ENCODE measurements at places on chromosomes 2 and 18. TPM values are rescaled to one million over a fixed set of nuclear protein-coding genes. Genes with fewer than 3 reads are reported as not detected.

DNA sequence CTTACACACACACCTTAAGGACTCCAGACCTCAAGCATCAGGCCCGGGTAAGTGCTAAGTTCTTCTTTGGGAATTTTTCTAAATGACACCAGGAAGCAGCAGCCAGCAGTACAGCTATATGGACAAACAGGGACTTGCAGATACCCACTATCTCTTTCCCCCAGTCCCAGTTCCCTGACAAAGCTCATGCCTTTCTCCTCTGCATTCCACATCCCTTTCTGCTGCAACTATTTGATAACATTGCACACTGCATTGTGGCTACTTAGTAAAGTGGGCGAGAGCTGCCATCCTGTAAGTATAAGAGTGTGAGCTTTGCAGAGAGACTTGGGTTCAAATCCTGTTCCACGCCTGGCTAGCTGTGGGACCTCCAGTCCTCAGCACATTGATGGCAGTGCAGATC lies 14.0 kb upstream of the CD226 start:
- no peak for DNase-seq
- H3K4me1 ChIP-seq = no peaks in the 10 kb centered on the region
- H3K4me3 ChIP-seq = no peak overlapping the region
- no peaks in the 10 kb centered on the region for H3K27me3 ChIP-seq
- H3K27ac ChIP-seq = no peak overlapping the region

GRCh38 chr2:69538872-69539548 lies 101.8 kb upstream of the NFU1 start:
- no peaks in the 10 kb centered on the region for H3K4me1 ChIP-seq
- no peak overlapping the region for H3K4me3 ChIP-seq
- H3K27me3 ChIP-seq = no peaks in the 10 kb centered on the region
- no peaks in the 10 kb centered on the region for H3K36me3 ChIP-seq
- DNase-seq = no peak

Gene C1GALT1C1L
- total RNA-seq = 3.7 TPM

Gene PUM2
- 51.0 TPM for total RNA-seq

Gene DCC
- not detected for total RNA-seq

- H3K27ac ChIP-seq = no peak overlapping the region
- DNase-seq = no peak
- H3K27me3 ChIP-seq = no peaks in the 10 kb centered on the region
- H3K4me1 ChIP-seq = no peaks in the 10 kb centered on the region
- H3K36me3 ChIP-seq = no peaks in the 10 kb centered on the region
Observed at GRCh38 chr18:30712383-30712782, 330.2 kb downstream of the DSC3 start.

- no peak overlapping the region for H3K27ac ChIP-seq
- no peaks in the 10 kb centered on the region for H3K4me1 ChIP-seq
- DNase-seq = no peak
- no peaks in the 10 kb centered on the region for H3K27me3 ChIP-seq
- H3K4me3 ChIP-seq = no peak overlapping the region
- H3K36me3 ChIP-seq = no peaks in the 10 kb centered on the region
Observed at GRCh38 chr2:147810883-147811765, 33.7 kb upstream of the ACVR2A start.

DNA sequence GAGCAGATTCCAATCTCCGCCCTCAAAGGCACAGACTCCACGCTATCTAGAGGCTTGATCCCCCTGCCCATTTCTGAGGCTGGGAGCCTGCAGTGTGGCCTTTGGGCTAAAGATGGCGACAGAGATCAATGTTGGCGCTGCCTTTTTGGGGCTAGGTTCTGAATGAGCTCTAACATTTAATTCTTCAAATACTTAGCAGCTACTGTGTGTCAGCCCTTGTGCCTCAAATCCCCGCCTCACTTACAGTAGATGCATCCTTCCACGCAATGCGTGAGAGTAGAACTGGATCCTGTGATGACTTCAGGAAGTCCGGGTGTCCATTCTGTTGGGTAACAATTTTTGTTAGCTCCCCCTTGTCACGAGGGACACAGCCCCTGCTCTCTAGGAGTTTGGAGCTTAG lies 12.4 kb downstream of the IL1F10 start:
- DNase-seq = no peak
- H3K4me1 ChIP-seq = no peaks in the 10 kb centered on the region
- no peak overlapping the region for H3K27ac ChIP-seq

Gene STAMBP
- 31.8 TPM for total RNA-seq

GRCh38 chr2:186595219-186595618 lies 5.4 kb downstream of the ITGAV start:
- H3K27ac ChIP-seq = peak overlapping the region; percentile 38
- H3K36me3 ChIP-seq = no peaks in the 10 kb centered on the region
- no peak for DNase-seq
- peaks cover 19% of the 10 kb centered on the region for H3K4me1 ChIP-seq
- H3K4me3 ChIP-seq = no peak overlapping the region
- no peaks in the 10 kb centered on the region for H3K27me3 ChIP-seq

DNA sequence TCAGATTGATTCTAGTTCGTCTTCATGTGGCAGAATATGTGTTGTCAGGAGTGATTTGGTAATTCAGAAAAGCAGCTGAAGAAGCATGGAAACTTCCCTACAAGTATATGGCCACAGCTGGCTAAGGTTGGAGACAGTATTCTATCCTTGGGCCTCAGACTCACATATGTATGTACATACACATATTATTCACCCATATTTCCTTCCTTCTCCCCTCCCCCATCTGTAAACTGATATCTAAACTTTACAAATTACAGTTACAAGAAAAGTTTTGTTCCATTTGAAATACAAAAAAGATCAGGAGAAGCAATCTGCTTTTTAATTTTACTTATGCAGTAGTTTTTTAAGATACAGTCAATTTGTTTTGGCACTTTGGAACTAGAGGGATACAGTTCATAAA lies 3.1 kb downstream of the SP3 start:
- H3K4me3 ChIP-seq = peak overlapping the region; percentile 100
- H3K4me1 ChIP-seq = no peaks in the 10 kb centered on the region
- DNase-seq = no peak
- H3K27ac ChIP-seq = peak overlapping the region; percentile 100
- no peaks in the 10 kb centered on the region for H3K27me3 ChIP-seq

Gene TCF23
- 31.5 TPM for total RNA-seq

Gene CFAP53
- total RNA-seq = 1.1 TPM

Gene PROKR1
- 0.27 TPM for total RNA-seq

DNA sequence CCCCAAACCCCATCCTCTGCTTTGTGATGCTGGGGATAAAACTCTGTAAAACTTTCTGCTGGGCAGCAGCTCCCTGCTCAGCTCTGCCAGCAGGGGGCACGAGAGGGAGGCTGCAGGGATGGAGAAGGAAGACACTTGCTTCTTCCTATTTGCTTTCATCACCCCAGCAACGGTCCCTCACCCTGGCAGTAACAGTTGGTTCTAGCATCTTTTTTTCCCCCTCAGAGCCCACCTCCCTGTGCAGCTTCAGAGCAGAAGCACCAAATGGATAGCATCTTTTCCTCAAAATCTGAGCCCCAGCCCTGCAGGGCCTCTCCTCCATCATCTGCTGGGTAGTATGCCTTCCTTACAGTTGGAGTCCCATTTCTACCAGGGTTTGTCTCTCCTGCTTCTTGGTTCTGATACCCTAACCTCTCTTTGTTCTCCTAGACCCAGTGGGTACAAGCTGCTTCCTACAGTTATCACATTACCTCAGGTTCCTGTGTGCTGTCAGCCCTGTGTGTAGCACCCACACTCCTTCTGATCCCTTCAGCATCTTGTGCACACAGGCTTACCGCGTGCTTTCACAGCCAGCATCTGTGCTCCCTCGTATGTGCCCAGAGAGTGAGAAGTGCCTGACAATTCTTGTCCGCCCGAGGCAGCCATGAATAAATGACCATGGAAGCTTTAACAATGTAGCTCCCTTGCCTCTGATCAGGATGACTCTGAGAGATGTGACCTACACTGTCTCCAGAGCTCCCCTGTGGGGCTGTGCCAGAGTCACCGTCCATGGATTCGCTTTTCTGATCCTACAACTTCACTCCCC lies 14.5 kb downstream of the CKAP2L start:
- no peaks in the 10 kb centered on the region for H3K4me1 ChIP-seq
- no peak overlapping the region for H3K27ac ChIP-seq
- no peaks in the 10 kb centered on the region for H3K36me3 ChIP-seq
- H3K27me3 ChIP-seq = no peaks in the 10 kb centered on the region
- peak; percentile 24 for DNase-seq

GRCh38 chr2:219029829-219030165 lies 11.5 kb downstream of the CFAP65 start:
- DNase-seq = peak; percentile 74
- H3K36me3 ChIP-seq = no peaks in the 10 kb centered on the region
- H3K27ac ChIP-seq = no peak overlapping the region
- H3K4me3 ChIP-seq = no peak overlapping the region

DNA sequence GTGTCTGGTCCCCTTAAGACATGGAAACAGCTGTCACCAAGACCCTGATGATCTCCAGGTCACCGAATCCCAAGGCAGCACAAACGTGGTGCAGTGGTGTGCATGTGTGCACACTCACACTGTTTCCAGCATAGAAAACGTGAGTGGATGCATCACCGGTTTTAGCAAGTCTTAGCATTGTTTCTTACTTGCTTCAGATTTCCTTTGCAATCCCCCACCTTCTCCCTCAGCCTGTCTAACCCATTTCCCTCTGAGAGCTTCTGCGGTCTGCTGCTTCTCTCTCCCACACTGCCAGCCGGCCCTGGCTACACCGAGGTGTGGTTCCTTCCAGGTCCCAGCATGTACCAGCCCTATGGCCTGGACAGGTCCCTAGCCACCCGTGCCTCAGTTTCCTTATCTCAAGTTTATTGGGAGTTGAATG lies 343.4 kb upstream of the HS6ST1 start:
- DNase-seq = no peak
- H3K4me1 ChIP-seq = no peaks in the 10 kb centered on the region
- no peaks in the 10 kb centered on the region for H3K27me3 ChIP-seq
- H3K36me3 ChIP-seq = no peaks in the 10 kb centered on the region

Gene DNER
- 6.2 TPM for total RNA-seq

DNA sequence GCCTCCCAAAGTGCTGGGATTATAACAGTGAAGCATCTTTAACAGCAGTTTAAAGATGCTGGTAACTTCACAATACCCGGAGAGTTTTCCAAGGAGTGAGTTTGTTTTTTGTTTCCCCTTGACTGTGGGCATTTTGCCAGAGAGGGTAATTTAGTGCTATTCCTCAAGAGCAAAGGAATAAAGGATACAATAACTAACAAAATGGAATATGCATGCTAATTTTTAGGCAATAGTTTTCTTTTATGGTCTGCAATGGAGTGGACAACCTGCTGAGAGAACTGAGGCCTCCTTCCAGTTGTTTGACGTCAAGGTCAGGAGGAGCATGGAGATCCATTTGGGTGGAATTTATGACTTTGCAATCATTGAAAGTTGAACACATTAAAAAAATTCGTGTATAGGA lies 15.9 kb upstream of the GREB1 start:
- peak overlapping the region; percentile 89 for H3K27ac ChIP-seq
- no peaks in the 10 kb centered on the region for H3K36me3 ChIP-seq
- no peaks in the 10 kb centered on the region for H3K27me3 ChIP-seq

Gene DES
- total RNA-seq = 3,551 TPM

DNA sequence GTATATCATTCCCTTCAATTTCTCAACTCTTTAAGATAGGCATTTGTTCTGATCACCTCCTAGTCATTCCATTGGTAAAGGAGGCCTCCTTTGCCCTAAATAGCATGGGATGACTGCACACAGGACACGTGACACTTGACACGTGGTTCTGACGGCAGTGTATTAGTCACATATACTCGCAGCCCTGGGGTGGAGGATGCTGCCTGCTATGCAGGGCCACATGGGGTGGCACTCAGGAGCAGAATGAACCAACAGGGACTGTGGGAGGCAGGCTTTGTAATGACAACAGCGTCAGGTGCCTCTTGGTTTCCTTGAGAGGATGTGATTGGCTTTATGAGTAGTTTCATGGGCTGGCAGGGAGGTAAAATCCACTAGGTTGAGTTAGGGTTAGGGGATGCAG lies 9.3 kb upstream of the KCNS3 start:
- no peak for DNase-seq
- no peaks in the 10 kb centered on the region for H3K36me3 ChIP-seq
- H3K27me3 ChIP-seq = no peaks in the 10 kb centered on the region
- no peaks in the 10 kb centered on the region for H3K4me1 ChIP-seq

GRCh38 chr2:145592361-145592760 lies 1072.4 kb upstream of the ZEB2 start:
- H3K27me3 ChIP-seq = no peaks in the 10 kb centered on the region
- no peaks in the 10 kb centered on the region for H3K36me3 ChIP-seq
- no peak overlapping the region for H3K4me3 ChIP-seq
- H3K4me1 ChIP-seq = no peaks in the 10 kb centered on the region
- H3K27ac ChIP-seq = no peak overlapping the region

DNA sequence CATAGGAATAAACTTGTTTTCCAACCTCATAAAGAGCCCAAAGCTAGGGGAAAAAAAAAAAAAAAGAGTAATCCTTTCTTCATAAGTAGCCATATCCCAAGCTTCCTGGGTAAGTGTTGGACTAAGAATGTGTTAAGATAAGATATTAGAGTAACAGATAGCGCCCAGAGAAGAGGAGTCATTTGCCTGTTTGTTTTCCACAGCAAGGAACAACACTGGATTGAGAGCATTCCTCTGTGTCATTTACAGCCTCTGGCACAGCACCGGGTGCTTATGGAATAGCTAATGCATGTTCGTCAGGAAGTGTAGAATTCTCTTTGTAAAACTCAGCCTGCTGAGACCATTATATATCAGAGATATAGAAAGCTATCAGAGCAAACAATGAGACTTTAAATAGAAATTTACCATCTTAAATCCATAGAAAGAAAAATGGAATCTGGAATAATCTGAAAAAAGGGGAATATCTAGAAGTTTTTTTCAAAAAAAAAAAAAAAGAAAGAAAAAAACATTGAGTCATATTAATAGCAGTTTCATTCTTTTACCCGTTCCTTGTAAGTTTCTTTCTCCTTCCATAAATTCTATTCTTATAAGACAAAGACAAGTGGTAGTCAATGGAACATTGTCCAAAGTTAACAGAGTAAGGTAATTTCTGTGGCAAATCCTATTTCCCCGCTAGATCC lies 37.6 kb downstream of the LRP2 start:
- no peak overlapping the region for H3K27ac ChIP-seq
- H3K4me3 ChIP-seq = no peak overlapping the region
- H3K4me1 ChIP-seq = no peaks in the 10 kb centered on the region

DNA sequence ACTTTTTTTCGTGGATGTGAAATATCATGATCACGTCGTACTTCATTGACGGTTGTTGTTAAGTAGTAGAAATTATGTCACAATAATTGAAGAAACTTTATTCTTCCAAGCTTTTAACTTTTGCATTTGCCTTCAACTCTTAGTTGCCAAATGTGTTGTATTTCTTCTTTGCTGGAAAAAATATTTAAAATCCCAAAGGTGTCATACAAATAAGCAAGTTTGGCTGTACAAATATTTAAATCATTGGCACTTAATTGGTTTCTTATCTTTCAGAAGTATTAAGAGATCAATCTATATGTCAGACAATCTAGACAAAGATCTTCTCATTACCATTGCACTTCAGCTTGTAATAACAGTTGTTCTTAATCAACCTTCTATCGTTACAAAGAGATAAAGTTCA lies 204.0 kb upstream of the HDAC4 start:
- H3K4me3 ChIP-seq = no peak overlapping the region
- H3K36me3 ChIP-seq = no peaks in the 10 kb centered on the region
- H3K27me3 ChIP-seq = no peaks in the 10 kb centered on the region
- DNase-seq = no peak

Gene WIPF1
- total RNA-seq = 23.2 TPM

GRCh38 chr2:96642564-96643360 lies at the start of gene FER1L5:
FER1L5 (plus strand) TSS chr2:96642764; CDS start chr2:96642837, 73 bp downstream.
- peak within 1 kb of the TSS; percentile 34 for H3K27ac ChIP-seq
- H3K36me3 ChIP-seq = no peaks in the 10 kb centered on the region
- peaks cover 3% of the 10 kb centered on the region for H3K27me3 ChIP-seq
- peak; percentile 52 for DNase-seq
- no peak within 1 kb of the TSS for H3K4me3 ChIP-seq
- no peaks in the 10 kb centered on the region for H3K4me1 ChIP-seq

Gene UCN
- total RNA-seq = 2.3 TPM

Data from uterus (tissue), 4 donors.